ENCODE measurements at places on chromosomes 7 and 10. TPM values are rescaled to one million over a fixed set of nuclear protein-coding genes. Genes with fewer than 3 reads are reported as not detected.

DNA sequence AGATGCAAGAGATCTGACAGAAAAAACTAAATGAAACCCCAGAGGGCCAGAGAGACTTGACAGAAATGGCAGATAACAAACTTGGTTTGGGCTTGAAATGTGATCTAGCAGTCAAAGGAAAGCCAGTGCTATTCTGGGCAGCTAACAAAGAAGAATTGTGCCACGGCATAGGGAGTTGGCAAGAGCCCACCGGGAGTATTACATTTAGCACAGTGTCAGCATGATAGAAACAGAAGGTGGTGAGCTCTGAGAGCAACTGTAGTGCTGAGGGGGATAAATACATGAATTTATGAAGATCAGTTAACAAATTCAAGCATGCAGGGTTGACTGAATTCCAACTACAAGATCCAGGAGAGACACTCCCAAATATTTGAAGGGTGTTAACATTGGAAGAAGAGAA, 91.1 kb downstream of the AHCYL2 start:
- 0 out of 2 replicates have a peak, but pooled peaks cover 3% of the 10 kb centered on the region for H3K27me3 ChIP-seq
- no peaks in the 10 kb centered on the region for H3K36me3 ChIP-seq
- no peaks in the 10 kb centered on the region for H3K4me1 ChIP-seq

- H3K27me3 ChIP-seq, result no peaks in the 10 kb centered on the region
- no peak overlapping the region for H3K27ac ChIP-seq
- no peak overlapping the region for H3K4me3 ChIP-seq
- H3K36me3 ChIP-seq, result peaks cover 7% of the 10 kb centered on the region
Observed at GRCh38 chr7:80636709-80637108, 1.7 kb upstream of the CD36 start.

GRCh38 chr7:38339953-38340819, 66.8 kb upstream of the TARP start:
- no peaks in the 10 kb centered on the region for H3K36me3 ChIP-seq
- H3K27ac ChIP-seq, result no peak overlapping the region
- peaks cover 2% of the 10 kb centered on the region for H3K27me3 ChIP-seq
- no peak overlapping the region for H3K4me3 ChIP-seq
- DNase-seq, result no peak

- H3K4me1 ChIP-seq, result no peaks in the 10 kb centered on the region
- H3K4me3 ChIP-seq, result no peak overlapping the region
- H3K27me3 ChIP-seq, result no peaks in the 10 kb centered on the region
- DNase-seq, result no peak
Observed at GRCh38 chr7:26534649-26535482, 243.2 kb downstream of the SNX10 start.

DNA sequence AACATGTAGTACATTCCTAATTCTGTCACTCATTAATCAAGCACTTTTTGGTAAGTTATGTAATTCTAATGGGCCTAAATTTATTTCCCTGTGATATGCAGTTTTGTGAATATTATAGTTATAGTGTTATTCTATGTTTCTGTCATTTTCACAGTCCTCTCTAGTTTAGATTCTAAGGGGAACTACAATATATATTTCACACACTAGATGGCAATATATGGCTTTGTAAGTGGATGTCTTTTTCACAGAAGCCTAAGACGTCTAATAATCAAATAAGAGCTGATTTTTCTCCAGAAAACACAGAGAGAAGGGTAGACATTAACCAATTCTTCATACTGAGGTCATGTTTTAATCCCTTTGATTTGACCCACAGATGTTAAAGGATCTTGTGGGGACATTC, 18.0 kb downstream of the RNLS start:
- peak; percentile 43 for DNase-seq
- no peak overlapping the region for H3K4me3 ChIP-seq
- no peak overlapping the region for H3K27ac ChIP-seq
- no peaks in the 10 kb centered on the region for H3K36me3 ChIP-seq

Gene TCERG1L
- total RNA-seq, result not detected

Gene HYCC1
- 91.6 TPM for total RNA-seq
